Mesenchymal stem cell (in vitro differentiated cells and primary cell): ENCODE measurements at places on chromosomes 6 and 20.

- no peak overlapping the region for H3K27ac ChIP-seq
- no peak overlapping the region for H3K4me3 ChIP-seq
- no peak for DNase-seq
- H3K27me3 ChIP-seq: peaks cover 57% of the 10 kb centered on the region
- no peaks in the 10 kb centered on the region for H3K36me3 ChIP-seq
Observed at GRCh38 chr20:48267860-48268633, 482.8 kb upstream of the SULF2 start.

DNA sequence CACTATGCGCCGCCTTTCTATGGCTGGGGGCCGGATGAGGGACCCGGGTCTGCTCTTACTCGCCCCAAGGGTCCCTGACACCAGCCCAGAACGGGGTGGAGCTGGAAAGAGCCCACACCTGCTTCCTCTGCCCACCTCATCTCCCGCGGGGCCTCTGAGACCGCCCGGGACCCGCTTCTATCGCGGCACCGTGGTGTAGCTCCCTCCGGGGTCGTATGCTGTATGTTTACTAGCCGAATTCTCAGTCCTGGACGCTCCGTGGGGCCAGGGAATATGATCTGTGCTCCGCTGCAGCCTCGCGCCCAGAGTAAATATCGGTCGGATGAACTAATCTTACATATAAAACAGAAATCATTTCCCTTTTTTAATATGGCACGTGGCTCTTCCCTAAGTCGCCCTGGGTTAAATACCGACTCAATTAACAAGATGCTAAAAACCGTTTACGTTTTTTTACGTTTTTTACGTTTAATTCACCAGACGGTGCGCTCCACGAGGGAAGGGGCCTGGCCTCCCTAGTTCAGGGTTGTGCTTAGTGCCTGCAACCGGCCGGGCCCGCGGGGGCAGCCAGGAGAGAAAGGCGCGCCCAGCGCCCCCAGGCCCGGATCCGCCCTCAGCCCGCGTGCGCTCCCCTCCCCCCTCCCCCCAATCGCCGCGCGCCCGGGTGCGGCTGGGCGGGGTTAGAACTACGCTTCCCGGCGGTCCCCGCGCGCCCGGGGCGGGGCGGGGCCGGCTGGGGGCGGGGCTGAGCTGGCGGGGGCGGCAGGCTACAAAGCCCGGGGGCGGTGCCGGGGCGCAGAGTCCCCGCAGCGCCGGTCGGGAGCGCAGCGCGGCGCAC, at the start of gene RBM38:
TSS of gene RBM38 (plus strand) at position 793 of the 835 bp plus-strand sequence. CDS start 186 bp downstream, outside the sequence.
- no peak within 1 kb of the TSS for H3K27ac ChIP-seq
- peak; percentile 45 for DNase-seq
- peaks cover 34% of the 10 kb centered on the region for H3K36me3 ChIP-seq
- peaks cover 47% of the 10 kb centered on the region for H3K4me1 ChIP-seq

DNA sequence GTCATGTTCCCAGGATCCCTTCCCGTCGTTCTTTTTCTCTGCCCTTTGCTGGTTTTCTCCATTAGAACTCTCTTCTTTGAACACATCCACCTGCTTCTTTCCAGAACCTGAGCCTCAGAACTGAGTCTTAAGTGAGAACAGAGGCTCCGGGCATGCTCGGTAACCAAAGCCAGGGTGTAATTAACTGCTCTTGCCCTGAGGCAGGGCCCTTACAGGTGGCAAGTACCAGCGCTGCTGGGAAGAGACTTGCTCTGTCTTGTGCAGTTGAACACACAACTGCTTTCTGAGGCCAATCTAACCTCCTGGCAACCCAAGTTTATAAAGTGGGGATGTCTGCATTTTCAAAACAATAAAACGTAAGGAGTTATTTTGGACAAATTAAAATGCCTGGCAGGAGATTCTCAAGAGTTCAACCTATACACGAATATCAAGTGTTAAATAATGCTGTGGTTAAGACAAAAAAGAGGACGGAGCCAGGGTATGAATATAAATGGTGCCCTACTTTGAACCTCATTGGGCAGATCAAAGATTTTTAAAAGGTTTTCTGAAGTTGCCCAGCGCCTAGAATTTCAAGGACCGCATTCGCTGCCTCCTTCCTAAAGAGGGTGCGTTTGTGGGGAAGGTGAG, 12.4 kb upstream of the DEK start:
- DNase-seq: no peak
- H3K27ac ChIP-seq: no peak overlapping the region
- peaks cover 37% of the 10 kb centered on the region for H3K27me3 ChIP-seq
- peak overlapping the region; percentile 72 for H3K4me3 ChIP-seq
- peaks cover 10% of the 10 kb centered on the region for H3K4me1 ChIP-seq
- H3K36me3 ChIP-seq: no peaks in the 10 kb centered on the region

DNA sequence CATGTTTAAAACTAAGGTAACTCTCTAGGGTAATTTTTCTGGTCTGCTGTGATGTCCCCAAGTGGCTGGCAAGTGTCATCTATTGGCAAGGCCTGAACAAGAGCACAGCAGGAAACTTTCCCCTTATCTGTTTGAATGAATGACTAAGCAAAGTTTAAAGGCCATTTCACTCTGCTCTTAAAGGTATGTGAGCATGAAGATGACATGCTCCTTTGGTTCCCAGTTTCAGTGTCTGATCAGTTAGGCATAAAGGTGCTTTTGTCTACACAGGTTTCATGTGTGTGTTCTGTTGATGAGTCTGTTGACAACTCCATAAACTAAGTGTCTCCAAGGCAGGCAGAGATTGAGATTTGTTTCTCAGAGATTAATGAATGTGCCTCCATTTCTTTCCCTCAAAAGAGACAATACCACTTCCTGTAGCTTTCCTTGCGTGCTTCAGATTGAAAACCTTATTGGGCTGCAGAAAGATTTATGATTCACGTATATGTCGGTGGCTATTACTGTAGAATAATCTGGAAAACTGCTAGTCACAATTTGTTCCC, 83.9 kb downstream of the MAP3K7 start:
- H3K27me3 ChIP-seq: no peaks in the 10 kb centered on the region
- H3K36me3 ChIP-seq: no peaks in the 10 kb centered on the region
- no peak for DNase-seq
- H3K4me3 ChIP-seq: no peak overlapping the region
- no peak overlapping the region for H3K27ac ChIP-seq

DNA sequence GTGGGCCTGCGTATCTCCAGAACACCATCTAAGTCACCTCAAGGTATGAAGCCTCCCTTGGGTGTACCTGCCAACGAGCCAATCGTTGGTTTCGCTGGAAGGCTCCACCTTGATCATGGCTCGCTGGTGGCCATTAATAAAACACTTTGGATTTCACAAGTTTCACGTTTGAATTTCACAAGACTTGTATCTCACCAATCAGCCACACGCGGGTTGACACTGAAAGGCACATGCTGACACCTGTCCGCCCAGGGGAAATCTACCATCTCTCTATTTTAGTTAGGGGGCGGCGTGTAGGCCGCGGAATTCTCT, 586 bp upstream of the HMGA1 start:
- peak overlapping the region; percentile 7 for H3K27ac ChIP-seq
- H3K36me3 ChIP-seq: peaks cover 6% of the 10 kb centered on the region
- peaks cover 32% of the 10 kb centered on the region for H3K4me1 ChIP-seq
- peak; percentile 51 for DNase-seq
- peak overlapping the region; percentile 80 for H3K4me3 ChIP-seq

DNA sequence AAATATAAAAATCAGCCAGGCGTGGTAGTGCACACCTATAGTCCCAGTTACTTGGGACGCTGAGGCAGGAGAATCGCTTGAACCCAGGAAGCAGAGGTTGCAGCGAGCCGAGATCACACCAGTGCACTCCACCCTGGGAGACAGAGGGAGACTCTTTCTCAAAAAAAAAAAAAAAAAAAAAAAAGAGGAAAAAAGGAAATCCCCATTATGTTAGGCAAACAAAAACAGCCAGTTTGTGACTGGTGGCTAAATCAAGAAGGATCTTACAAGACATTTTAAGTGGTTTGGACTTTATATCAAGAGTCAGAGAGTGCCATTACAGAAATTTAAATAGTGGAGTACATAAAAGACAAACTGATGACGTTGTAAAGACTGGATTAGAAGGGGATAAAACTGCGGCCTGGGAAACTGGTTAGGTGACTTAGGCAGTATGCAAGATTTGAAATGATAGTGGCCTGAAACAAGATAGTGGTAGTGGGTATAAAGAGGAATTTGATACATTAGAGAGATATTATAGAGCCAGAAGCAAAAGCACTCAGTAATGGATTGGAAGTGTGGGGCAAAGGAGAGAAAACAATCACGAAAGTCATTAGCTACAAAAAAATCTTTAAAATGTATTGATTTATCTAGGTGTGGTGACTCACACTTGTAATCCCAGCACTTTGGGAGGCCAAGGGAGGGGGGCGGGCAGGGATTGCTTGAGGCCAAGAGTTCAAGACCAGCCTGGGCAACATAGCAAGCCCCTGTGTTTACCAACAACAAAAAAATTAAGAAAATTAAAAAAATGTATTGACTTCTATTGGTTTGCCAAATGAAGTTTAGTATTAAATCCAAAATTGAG, 1.7 kb upstream of the MYO6 start:
- no peak for DNase-seq
- H3K36me3 ChIP-seq: no peaks in the 10 kb centered on the region
- no peak overlapping the region for H3K4me3 ChIP-seq

DNA sequence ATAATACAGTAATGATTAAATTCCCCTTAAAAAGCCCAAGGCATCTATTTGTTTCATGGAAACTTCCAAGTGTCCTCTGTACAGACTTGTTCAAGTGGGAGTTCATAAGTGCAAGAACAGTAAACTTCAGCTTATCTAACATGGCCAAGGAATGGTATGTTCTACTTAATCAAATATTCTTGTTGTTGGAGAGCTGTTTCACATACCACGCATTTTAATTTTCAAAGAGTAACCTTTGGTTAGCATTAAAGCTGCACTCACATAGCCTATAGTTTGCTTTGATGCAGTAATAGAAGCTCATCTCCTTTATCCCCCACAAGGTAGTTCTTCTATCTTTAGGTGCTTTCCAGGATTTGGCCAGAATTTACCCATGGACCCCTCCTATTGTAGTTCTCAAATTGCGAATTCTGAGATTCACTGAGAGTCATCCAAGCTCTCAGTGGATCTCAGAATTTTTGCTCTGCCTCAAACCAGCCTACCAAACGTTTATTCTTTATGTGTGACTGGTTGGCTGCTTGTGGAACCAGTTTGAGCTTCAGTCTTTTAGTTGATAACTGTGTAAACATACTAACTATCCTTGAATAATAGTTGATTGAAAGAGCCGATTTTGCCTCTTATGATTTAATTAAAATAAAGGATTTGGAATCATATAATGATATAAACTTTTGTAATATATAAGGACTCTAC, 668.0 kb upstream of the FLRT3 start:
- H3K4me3 ChIP-seq: no peak overlapping the region
- no peak for DNase-seq
- H3K27me3 ChIP-seq: no peaks in the 10 kb centered on the region
- no peaks in the 10 kb centered on the region for H3K4me1 ChIP-seq

GRCh38 chr6:87102151-87102621, 7.3 kb upstream of the CGA start:
- H3K4me3 ChIP-seq: no peak overlapping the region
- no peak overlapping the region for H3K27ac ChIP-seq
- no peaks in the 10 kb centered on the region for H3K36me3 ChIP-seq
- H3K27me3 ChIP-seq: no peaks in the 10 kb centered on the region

- H3K4me1 ChIP-seq: peaks cover 2% of the 10 kb centered on the region
- H3K27me3 ChIP-seq: no peaks in the 10 kb centered on the region
- peak overlapping the region; percentile 76 for H3K27ac ChIP-seq
- H3K36me3 ChIP-seq: no peaks in the 10 kb centered on the region
- peak; percentile 48 for DNase-seq
Observed at GRCh38 chr6:112626468-112627082, 279.4 kb downstream of the RFPL4B start.

GRCh38 chr6:157650261-157650640, 172.8 kb upstream of the SNX9 start:
- no peak overlapping the region for H3K4me3 ChIP-seq
- H3K27me3 ChIP-seq: no peaks in the 10 kb centered on the region
- H3K4me1 ChIP-seq: peaks cover 6% of the 10 kb centered on the region
- H3K36me3 ChIP-seq: peaks cover 18% of the 10 kb centered on the region

GRCh38 chr6:8686077-8686476, 250.7 kb upstream of the SLC35B3 start:
- no peaks in the 10 kb centered on the region for H3K27me3 ChIP-seq
- no peak overlapping the region for H3K4me3 ChIP-seq
- no peak overlapping the region for H3K27ac ChIP-seq
- DNase-seq: no peak
- H3K36me3 ChIP-seq: no peaks in the 10 kb centered on the region

GRCh38 chr6:32685603-32686002, 19.1 kb upstream of the HLA-DQB1 start:
- peak; percentile 8 for DNase-seq
- H3K4me3 ChIP-seq: no peak overlapping the region

GRCh38 chr6:54157405-54157804, 46.2 kb downstream of the MLIP start:
- H3K4me3 ChIP-seq: no peak overlapping the region
- H3K4me1 ChIP-seq: no peaks in the 10 kb centered on the region
- no peak for DNase-seq
- no peaks in the 10 kb centered on the region for H3K27me3 ChIP-seq
- H3K27ac ChIP-seq: no peak overlapping the region

DNA sequence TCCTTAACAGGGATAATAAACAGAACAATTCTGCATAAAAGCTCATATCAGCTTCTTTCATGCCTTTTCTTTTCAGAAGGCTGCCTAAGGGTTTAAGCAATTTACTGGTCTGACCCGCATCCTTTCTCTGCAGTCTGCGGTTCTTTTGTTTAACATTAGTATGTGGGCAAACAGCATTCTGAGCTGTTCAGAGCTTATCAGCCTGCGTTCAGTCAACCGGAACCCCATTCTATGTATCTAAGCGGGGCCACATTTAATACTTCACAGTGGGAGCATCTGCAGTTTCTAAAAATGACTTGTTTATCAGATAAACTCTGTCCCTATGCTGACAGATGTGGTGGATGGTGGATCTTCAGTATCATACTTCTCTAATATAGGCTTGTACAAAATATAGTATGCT, 758.9 kb upstream of the MMS22L start:
- H3K36me3 ChIP-seq: no peaks in the 10 kb centered on the region
- no peaks in the 10 kb centered on the region for H3K27me3 ChIP-seq
- H3K4me1 ChIP-seq: no peaks in the 10 kb centered on the region
- no peak for DNase-seq
